ENCODE measurements at places on chromosomes 3 and 15.

- peak; percentile 8 for DNase-seq
Observed at GRCh38 chr3:18758047-18758704, 333.0 kb upstream of the SATB1 start.

DNA sequence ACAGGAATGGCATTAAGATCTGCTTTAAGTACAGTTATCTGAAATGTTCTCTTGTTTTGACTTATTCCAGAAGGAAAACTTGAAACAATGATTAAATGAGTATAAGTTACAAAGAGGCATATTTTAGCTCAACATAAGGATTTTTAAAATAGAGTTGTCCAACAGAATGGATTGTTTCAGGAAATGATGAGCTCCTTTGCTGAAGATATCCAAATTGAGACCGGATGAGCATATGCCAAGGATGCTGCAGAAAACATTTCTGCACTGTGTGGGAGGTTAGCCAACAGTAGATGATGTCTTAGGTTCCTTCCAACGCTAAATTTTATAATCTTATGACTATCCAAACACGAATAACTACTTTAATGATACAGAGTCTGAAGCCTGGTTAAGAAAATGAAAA, 226.5 kb upstream of the NANOGP8 start:
- DNase-seq: no peak

DNA sequence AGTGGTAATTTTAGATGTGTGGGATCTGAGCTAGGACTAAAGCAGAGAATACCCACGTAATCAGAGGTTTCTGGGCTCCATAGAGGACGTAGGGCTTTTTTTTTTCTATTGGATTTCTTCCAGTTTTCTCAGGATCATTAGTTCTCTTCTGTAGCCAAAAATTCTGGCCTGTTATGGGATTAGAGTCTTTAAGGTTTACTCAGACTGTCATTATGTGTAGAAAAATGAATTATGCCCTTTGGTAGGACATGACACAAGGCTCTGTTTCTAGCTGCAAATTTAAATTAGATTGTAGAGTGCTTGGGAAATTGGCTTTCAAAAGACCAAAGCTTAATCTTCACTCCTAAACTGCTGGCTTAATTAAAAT, 1.9 kb downstream of the SETD5 start:
- DNase-seq: peak; percentile 52

DNA sequence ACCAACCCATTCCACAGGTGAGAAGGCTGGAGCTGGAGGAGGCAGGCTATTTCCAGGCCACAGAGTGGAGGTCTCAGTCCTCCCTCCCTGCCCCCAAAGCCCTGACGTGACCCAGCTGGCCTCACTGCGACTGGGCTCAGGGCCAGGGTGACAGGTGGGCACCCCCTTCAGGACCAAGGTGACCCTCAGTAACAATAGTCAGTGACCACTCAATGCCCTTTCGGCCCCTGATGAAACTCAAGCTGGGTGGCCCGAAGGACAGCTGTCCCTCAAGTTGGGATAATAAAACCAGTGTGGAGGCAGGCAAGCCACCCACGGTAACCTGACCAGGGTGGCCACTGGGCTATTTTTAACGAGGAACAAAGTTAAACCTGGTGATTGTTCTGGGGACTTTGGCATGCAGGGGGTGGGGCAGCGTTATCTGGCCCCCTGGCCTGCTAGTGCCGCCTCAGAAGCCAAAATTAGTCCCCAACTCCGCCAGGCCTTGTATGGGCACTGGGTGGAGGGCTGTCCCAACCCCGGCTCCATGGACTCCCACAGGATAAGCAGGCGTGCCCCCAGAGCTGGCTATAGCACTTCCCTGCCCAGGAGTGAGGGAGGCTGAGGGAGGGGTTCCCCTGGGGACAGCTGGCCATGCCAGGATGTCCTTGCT, 1.1 kb downstream of the TNNC1 start:
- DNase-seq: no peak

DNA sequence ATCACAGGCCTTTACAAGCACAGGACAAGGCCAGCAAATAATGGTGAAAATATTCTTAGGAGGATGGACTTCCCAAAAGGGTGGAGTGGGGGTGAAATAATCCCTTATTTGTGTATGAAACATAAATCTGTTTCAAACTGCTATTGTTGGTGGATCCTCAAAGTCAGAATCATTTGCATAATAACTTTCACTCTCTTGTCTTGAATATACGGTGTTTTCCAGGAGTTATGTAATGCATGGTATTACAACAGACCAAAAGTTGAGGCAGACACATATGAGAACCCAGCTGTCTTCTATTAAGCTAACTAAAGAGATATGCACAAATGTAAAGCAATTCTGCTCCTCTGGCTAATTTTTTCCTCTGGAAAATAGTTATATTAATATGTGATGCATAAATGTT, 57.7 kb downstream of the PRTG start:
- DNase-seq: peak; percentile 52

- DNase-seq: no peak
Observed at GRCh38 chr3:15724446-15724845, 73.3 kb downstream of the ANKRD28 start.

DNA sequence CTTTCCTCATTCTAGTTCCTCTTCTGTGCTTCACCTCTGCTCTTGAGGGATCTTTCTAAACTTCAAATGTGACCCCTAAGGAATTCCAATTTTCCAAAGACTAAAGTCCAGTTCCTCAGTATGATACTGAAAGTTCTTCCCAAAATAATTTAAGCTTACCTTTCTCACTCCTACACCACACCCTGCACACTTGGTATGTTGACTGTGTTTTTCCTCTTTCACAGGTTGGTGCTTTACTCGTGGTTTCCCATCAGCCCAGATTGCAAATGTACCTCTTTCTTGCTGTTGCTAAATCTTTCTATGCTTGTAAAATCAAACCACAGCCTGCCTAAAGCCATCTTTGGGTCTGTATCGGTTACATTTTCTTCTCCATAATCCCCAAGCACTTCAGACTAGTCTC, 30.5 kb upstream of the CLDN16 start:
- DNase-seq: no peak

DNA sequence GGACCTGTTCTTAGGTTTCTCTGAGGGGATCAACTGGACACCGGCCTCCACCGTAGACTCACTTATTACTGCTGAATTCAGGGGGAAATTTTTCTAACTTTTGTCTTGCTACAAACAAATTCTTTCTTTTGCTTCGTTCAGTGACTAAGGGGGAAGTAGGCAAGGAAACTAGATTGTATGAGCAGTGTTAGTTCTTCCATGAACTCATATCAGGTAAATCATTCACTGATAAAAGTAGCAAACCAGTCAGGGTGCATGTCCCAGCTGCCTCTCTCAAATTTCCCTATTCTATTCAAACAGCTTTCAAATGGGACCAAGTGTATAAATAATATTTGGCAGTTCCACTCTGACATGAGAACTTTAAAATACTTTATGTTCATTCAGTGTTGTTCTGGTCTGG, 7.3 kb upstream of the CCDC13 start:
- DNase-seq: peak; percentile 8

DNA sequence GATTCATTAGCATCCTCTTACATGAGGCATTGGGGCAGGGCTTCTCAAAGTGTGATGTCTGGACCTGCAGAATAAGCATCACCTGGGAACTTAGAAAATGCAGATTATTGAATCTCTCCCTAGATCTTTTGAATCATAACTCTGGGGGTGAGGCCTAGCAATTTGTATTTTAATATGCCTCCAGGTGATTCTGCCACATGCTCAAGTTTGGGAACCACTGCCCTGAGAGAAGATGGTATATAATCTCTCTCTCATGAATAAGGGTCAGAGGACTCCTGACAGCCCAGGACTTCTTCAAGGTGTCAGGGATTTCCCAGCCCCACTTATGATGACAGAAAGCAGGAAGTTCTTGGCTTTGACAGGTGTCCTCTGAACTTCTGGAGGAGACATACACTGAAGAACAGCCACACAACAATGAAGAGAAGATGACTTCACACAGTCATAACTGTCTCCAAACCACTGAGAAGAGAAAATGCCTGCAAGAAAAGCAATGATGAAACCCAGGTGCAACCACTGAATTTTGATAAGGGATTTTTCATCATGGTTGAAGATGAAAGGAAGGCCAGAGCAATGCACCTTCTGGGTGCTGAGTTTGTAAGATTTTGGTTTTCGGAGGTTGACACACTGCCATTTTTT, 211.9 kb upstream of the MRPL3 start:
- DNase-seq: no peak

DNA sequence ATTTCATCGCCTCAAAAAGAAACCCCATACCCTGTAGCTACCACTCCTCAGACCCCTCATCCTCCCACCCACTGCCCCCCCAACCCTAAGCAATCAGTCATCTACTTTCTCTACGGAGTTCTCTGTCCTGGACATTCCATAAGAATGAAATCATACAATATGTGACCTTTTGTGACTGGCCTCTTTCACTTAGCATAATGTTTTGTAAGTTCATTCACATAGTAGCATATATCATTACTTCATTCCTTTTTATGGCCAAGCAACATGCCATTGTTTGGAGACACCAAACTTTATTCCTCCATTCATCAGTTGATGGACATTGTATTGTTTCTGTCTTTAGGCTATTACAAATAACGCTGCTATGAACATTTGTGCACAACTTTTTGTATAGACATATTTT, 64.2 kb downstream of the TNIK start:
- peak; percentile 45 for DNase-seq

DNA sequence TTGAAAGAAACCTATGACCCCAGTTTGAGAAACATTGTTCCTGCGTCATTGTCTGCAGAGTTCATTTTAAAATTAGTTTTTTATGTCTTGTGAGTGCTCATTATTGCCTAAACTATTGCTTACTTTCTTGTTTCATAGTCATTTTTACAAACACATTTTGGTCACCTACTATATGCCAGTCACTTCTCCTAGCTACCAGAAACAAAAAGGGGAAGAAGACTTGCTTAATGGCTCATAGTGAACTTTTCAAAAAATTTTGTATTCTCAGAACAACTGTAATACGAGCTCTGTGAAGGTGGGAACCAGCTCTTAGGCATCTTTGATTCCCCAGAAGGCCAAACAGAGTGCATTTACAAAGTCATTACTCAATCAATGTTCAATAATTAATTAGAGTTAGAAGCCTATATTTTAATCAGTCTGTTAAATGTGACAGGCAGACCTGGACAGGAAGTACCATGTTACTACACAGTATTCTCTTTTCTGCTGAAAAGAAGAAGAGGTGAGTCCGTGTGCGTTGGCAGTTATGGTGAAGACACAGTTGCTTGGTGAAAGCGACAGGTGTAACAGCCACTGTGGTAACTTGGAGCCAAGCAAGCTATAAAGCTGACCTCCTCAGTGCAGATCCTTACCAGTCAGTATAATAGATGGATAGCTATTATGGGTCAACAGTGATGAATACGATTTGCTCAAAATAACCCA, 46.6 kb downstream of the DPPA2 start:
- DNase-seq: no peak

DNA sequence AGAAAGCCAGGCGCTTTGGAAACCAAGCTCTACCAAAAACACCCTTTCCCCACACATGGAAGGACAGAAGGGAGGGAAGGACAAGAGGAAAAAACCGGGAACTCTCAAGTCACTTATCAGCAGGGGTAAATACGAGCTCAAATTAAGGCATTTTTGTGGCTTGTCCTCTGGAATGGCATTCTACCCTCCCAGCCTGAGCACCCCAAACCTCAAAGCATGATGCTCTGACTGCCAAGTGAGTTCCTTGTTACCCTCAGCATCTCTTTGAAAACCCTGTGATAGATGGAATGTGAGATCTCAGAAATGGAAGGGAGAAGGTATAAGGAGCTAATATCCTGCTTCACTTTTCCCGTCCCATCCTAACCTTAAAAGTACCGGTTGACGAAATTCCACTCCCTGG, 8.1 kb upstream of the CSPG5 start:
- no peak for DNase-seq

- peak; percentile 21 for DNase-seq
Observed at GRCh38 chr3:113051787-113052186, 61.0 kb downstream of the GTPBP8 start.

GRCh38 chr15:37028625-37029296, 71.6 kb downstream of the MEIS2 start:
- peak; percentile 83 for DNase-seq

DNA sequence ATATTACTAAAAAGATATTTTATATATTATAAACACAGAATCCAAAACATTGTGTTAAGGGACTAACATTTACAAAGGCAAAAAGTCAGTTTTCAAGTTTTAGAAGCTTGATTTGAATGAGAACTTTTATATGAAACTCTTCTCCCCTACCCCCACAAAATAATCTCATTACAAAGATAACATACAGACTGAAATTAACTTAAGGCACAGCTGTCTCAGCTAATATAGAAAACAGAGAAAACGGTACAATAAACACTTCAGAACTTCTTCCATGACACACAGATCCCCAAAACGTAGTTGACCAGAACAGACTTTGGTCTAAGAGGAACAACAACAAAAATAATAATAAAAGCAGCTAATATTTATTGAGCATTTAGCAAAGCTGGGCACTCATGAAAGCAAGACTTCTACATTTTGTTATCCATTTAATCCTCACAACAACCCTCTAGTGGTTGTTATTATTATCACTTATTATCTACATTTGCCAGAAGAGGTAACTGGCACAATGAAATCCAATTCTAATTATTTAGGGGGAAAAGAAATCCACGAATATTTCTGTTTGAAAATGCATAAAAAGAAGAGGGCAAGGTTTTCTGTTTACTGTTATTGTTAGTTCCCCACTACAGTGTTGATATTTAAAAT, 68.1 kb downstream of the PFN2 start:
- DNase-seq: peak; percentile 20

GRCh38 chr15:58546066-58546591, 114.3 kb downstream of the LIPC start:
- DNase-seq: peak; percentile 27

GRCh38 chr3:48688032-48688736, 2.5 kb upstream of the NCKIPSD start:
- no peak for DNase-seq

- DNase-seq: no peak
Observed at GRCh38 chr15:37794947-37795346, 139.5 kb upstream of the TMCO5A start.

DNA sequence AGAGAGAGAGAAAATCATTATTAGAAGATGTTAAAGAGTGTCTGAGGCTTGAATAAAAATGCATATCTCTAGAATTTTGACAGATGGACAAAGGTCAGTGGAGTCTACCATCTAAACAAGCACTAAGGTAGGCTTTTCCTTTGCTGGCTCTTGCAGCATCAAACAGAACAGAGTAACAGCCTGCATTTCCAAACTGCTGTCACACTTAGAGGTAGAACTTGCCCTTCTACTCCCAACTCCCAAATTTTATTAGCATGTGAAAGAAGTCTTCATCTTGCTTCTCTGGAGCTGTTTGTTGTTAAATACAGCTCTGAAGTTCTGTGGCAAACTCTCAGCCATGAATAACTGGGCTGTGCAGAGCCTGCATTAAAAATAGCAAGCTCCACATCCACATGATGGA, 4.1 kb upstream of the MB21D2 start:
- DNase-seq: no peak

DNA sequence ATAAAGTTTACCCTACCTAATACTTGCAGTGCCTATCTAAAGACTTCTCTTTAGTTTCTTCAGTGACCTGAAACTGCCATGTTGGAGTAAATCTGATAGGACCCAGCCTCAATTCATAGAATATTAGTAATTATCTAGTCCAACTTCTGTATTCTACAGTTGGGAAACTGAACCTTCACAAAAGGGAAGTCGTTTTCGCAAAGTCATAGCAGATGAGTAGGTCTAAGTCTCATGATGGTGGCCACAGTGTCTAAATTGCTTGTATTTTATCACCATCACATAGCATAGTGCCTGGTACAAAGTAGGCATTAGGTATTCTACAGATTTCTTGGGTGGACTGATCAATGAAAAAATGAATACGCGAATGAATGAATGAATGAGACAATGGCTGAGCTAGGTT, 8.4 kb downstream of the GMNC start:
- DNase-seq: no peak

GRCh38 chr3:53705024-53705745, 141.0 kb downstream of the CHDH start:
- DNase-seq: no peak

Measured in cardiac fibroblast (primary cell).